ENCODE measurements at places on chromosomes 11 and 22.

DNA sequence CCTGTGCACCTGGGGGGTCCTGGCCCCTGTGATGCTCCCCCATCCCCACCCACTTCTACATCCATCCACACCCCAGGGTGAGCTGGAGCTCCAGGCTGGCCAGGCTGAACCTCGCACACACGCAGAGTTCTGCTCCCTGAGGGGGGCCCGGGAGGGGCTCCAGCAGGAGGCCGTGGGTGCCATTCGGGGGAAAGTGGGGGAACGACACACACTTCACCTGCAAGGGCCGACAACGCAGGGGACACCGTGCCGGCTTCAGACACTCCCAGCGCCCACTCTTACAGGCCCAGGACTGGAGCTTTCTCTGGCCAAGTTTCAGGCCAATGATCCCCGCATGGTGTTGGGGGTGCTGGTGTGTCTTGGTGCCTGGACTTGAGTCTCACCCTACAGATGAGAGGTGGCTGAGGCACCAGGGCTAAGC is 20.0 kb upstream of the TALDO1 start:
- DNase-seq: no peak

DNA sequence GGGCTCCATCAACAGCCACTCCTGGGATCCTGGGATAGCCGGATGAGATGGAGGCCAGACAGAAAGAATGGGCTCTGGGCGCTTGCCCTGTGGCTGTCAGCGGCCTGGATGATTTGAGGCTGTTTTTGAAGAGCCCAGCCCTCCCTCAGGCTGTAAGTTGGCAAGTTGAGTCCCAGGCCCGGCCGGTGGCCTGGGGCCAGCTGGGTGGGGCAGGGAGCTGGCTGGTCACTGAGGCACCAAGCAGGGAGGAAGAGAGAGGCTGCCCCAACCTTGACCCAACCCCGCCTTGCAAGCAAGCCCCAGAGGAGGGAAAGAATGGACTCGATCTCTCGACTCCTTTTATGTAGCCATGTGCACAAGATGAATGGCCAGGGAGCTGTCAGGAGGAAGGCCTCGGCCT is 34.9 kb downstream of the RIBC2 start:
- DNase-seq: no peak

- no peak for DNase-seq
Observed at GRCh38 chr22:37999640-38000272, 15.4 kb upstream of the SOX10 start.

GRCh38 chr11:114075891-114076441 is 16.5 kb downstream of the ZBTB16 start:
- DNase-seq: no peak

GRCh38 chr11:1390569-1391164 is 933 bp downstream of the BRSK2 start:
- DNase-seq: no peak

DNA sequence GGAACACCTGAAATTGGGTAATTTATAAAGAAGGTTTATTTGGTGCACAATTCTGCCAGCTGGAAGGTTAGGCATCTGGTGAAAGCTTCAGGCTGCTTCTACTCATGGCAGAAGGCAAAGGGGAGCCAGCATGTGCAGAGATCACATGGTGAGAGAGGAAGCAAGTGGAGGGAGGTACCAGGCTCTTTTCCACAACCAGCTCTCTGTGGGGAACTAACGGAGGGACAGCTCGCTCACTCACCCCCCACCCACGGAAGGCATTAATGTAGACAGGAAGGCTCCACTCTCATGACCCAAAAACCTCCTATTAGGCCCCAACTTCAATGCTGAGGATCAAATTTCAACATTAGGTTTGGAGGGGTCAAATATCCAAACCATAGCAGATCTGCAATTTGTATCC is 75.6 kb upstream of the ARHGAP32 start:
- DNase-seq: no peak

- DNase-seq: no peak
Observed at GRCh38 chr22:27643907-27644306, 157.6 kb downstream of the MN1 start.

GRCh38 chr11:12542186-12542935 is 131.9 kb upstream of the TEAD1 start:
- no peak for DNase-seq

- peak; percentile 75 for DNase-seq
Observed at GRCh38 chr11:92830377-92831155, 138.9 kb upstream of the MTNR1B start.

DNA sequence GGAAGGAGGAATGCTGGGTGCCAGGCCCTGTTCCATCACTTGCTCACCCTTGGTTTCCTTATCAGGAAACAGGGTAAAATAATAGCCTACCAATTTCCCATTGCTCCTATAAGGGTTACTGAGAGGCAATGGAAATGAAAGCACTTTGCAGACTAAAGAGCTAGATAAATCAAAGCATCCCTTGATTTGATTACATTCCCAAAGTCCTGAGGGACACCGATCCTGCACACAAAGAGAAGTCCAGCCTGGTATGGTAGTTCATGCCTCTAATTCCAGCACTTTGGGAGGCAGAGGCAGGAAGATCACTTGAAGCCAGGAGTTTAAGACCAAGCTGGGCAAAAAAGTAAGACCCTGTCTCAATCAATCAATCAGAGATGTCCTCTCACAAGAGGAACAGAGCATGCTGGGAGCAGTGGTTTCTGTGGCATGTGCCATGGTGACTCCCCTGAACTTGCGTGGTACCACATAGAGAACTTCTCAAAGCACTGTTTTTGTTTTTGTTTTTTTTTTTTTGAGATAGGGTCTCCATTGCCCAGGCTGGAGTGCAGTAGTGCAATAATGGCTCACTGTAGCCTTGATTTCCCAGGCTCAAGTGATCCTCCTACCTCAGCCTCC is 10.7 kb downstream of the TBC1D10A start:
- DNase-seq: no peak

DNA sequence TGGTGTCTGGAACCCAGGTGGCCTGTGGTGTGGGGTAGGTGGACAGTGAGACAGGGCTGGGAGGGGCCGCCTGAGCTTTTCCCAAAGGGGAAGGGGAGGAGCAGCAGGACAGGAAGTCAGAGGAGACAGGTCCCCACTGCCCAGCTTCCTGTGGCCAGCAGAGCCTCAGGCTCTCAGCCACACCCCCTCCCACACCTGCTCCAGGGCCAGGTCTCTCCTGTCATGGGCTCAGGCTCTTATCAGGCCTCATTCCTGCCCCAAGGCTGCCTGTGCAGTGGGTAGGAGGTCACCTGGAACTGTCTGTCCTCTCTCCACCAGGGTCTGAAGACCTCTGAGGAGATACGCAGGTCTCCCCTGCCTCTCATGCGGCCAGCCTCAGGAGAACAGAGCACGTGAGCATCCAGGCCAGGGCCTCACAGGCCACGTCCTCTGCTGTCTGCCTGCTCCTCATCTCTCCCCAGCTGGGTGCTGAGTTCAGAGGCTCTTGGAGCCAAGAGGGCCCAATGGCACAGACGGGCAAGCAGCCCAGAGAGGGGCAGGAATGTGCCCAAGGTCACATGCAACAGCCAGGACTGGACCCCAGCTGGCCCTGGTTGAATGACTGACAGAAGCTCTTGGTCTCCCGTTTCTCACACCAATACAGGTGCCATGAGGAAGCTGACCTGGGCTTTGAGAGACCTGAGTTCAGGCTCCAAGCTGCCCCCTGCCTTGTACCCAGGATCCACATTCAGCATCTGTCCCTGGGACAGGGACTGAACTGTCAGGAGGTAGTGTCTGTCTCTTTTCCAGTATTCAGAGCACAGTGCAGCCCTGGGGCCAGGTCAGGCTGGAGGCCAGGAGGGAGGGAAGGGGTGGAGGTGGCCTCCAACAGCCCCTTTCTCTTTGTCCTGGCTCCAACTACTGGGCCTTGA is 16.7 kb downstream of the STARD10 start:
- no peak for DNase-seq

- no peak for DNase-seq
Observed at GRCh38 chr11:123183391-123184099, 11.5 kb downstream of the CLMP start.

GRCh38 chr11:82003671-82004515 is 729.8 kb downstream of the FAM181B start:
- no peak for DNase-seq

DNA sequence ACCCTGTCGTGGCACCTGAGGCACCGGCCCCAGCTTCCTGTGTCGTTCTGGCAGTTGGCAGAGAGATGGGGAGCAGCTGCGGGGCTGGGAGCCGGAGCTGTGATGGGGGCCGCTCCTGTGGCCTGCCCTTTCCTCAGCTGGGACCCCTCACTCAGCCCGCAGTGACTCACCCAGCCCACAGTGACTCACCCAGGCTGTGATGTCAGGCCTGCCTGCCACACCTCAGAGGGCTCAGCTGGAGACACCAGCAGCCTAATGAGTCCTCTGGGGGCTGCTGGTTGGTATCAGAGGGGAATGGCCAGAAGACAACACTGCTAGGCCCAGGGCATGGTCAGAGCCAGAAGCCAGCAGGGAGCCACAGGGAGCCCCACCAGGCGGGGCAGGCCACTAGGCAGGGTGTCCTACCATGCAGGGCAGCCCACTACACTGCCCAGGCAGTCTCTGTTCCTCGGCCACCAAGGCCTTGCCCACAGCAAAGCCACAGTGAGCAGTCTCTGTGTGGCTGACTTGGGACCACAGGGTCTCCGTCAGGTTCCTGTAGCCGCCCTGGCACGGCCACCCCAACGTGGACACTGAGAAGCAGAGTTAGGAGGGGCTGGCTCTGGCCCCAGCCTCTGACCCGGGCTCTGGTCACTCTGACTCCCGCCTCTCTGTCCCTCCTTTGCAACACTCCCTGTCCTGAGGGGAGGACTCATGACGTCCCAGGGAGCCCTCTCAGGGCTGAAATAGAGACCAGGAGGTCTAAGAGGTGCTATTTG is 4.2 kb upstream of the FXYD2 start:
- DNase-seq: no peak

DNA sequence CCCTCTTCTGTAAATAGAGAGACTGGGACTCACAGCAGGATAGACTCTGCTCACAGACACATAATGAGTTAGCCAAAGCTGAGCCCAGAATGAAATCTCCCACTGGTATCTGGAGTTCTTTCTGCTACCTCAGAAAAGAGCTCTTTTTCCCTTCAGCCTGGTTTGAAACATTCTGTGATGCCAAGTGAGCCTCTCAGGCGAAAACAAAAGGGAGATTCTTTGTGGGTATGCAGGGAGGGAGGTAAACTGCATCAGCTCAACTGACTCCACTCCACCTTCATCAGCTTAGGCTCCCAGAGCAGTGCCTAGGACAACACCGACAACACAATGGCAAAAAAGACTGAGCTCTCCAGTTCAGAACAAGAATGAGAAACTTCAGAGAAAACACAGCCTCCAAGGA is 55.1 kb upstream of the SCUBE2 start:
- DNase-seq: no peak

- DNase-seq: no peak
Observed at GRCh38 chr22:28893810-28894209, 10.4 kb downstream of the ZNRF3 start.

DNA sequence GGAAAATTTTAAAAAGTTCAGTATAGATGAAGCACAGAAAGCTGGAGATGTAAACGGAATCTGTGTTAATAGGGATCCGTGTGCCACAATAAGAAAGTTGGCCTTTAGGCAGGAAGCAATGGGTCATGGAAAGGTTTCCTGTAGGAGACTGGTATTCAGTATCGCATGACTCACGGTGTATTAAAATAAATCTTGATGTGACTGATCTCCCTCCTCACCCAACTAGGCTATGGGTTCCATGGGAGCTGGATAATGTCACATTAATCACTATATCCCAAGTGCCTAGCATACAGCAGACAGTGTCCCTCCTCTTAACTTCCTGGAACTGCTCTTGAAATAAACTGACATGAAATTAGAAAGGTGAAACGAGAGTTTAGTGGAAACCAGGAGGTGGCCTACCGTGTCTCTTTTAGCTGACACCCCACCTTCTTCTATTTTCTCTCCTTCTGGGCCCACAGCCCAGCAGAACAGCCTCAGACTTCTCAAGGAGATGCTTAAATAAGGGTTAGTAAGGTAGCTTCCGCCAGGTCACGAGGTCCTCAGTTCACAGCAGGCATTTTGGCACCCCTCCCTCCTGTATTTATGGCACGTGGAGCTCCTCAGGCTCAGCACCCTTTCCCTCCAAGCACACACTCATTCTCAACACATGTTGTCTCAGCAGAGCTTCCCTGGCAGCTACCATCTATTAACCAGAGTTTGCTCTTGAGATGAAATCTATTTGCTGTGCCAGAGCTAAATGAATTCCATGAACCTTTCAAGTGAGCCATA is 118.8 kb downstream of the NXPE2 start:
- no peak for DNase-seq

DNA sequence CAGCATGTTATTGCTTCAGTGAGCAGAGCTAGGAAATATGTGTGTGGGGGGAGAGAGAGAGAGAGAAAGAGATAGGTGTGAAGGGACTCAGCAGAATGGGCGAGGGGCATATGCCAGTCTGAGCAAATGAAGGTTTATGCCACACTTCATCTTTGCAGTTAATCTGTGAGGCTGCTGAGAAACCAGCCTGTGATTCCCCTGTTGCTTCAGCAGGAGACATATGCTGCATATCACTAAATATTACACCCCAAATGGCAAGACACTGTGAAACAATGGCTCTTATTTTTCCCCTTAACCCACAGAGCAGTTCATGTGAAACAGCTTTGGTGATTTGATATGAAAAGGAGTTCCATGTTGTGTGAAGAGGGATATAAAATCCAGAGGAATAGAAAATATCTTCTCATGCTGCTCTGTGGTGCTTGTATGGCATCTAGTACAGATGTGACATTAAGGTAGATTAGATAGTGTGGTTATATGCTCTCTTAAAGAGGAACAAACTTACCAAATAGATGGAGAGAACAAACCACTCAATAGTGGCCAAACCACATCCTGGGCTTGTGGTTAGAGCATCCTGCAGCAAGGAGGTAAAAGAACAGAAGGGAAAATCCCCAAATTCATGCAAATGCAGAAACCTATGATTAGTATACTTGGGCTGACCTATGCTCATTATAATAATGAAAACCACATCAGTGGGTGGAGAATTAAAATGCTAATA is 864.2 kb downstream of the FAM181B start:
- DNase-seq: no peak

DNA sequence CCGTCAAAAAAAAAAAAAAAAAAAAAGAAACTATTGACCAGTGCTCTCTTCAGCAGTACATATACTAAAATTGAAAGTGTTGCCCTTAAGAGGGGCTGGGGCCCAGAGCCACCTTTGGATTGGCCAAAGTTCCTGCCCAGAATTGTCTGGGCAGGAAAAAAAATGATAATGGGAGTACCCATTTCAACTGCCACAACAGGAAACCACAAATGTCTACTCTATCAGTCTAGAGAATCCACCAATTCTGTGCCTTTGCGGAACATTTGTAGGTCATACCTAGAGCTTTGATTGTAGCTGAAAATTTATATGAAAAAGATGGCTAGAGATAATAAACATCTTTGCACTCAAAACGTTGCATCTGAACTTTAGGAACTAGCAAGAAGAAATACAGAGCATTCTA is 69.4 kb downstream of the FAM76B start:
- DNase-seq: no peak

DNA sequence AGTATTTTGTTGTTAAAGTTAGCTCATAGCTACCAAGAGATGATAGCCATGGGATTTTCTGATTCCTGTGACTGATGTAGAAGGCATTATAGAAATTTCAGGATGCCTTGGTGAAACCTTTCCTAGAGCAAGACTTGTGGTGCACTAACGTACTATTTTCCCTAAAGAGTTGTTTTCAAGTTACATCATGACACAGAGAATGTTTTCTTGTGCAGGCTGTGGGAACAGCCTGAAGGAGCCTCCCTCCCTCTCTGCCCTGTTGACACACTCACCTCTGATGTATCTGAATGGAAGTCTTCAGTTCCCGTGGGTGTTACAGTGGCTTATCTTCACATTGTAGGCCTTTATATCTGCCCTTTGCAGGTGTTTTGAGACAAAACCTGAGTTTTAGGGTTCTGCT is 121.6 kb downstream of the LDLRAD3 start:
- no peak for DNase-seq
